Activated CD4-positive, alpha-beta T cell treated with anti-CD3 and anti-CD28 coated beads, Interleukin-2, amount 50 U/mL, for 1 hour (primary cell): ENCODE measurements at places on chromosomes 16 and 17.

DNA sequence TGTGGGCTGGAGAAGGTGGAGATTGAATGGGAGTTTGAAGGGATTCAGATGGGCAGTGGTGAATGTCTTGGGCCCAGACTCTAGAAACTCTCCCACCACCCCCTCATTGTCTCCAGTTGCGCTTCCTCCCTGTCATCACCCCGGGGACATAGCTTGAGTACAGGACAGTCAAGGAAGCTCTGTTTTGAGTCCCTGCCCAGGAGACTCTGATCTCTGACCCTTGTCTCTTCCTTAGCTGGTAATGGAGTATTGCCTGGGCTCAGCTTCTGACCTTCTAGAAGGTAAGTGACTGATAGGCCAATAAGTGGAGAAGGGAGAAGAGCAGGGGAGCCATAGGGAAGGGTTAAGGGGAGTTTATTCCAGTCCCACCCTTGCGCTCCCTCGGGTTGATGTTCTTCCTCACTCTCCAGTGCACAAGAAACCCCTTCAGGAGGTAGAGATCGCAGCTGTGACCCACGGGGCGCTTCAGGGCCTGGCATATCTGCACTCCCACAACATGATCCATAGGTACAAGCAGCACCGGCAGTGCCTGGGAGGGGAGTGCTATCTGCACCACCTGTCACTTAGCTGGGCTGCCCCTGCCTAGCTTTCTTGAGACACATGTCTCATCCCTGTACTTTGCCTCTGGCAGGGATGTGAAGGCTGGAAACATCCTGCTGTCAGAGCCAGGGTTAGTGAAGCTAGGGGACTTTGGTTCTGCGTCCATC lies 5.0 kb downstream of the TAOK2 start:
- no peak for DNase-seq

GRCh38 chr17:77437017-77437416 lies 296.2 kb downstream of the SEC14L1 start:
- no peak for DNase-seq

- DNase-seq: no peak
Measured at GRCh38 chr16:75217389-75217851, 1.4 kb upstream of the CTRB1 start.

DNA sequence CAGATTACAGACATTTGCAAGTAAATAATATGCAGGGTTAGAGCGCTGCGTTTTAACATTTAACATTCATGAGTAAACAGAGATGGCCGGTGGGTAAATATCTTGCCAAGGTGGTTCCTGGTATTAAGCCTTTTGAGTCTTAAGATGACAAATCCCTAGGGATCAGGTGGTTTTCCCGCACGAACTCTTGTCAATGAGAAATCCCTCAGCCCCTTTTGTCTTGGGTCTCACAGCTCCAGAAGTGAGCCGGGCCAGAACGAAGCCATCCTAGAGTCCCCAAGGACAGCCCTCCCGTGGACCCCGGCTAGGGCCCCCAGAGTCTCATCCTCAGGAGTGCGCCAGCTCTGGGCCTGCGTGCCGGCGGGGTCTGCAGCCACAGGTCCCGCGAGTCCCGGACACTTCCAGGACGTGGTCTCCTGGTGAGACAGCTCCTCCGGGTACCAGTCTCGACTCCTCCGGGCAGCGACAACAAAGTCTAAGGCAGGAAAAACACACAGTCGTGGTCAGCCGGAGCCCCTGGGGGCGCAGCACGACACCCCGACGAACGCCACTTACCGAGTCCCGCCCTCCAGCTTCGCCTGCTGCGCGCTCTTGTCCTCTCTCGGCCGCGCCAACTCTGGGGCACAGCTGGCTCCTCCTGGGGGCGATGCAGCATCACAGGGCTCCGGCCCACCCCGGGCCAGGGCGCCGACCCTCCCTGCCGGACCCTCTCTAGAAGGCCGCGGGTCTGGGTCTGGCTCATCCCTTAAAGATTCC lies 13.3 kb downstream of the MIS12 start:
- no peak for DNase-seq

GRCh38 chr17:42563143-42563509 lies 1.2 kb downstream of the COASY start:
- no peak for DNase-seq

DNA sequence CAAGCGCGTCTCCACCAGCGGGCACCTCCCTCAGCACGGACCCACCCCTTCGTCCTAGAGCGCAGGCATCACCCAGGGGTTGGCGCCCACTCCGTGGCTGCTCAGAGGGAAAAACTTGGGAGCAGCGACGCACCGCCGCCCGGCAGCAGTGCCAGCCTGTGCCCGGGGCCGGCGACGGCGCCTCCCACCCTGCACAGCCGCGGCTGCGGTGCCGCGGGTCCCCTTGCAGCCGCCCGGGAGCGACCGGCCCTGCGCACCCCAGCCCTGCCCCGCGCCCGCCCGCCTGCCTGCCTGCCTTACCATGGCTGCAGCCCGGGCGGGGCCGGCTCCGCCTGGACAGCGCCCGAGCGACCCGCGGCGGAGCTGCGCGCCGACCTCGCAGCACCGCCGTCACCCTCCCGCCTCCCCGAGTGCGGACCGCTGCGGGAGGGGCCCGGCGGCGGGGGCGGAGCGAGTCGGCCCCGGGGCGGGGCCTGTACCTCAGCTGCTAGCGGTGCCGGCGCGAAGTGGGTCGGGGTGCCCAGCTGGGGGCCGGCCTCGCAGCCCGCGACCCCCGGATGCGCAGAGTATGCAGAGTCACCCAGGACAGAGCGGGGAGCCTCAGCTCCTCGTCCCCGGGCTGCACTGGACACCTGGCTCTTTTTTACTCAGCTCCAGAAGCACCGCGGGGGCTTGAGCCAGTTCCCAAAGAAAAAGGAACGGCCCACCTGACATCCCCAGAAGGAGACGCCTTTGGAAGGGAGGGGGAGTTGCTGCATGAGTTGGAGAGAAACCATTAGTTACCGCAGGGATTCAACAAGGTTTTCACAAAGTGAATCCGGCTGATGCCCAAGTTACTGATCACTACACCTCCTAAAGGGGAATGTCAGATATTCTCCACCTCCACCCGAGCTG lies 17.5 kb upstream of the MTMR4 start:
- peak; percentile 56 for DNase-seq

DNA sequence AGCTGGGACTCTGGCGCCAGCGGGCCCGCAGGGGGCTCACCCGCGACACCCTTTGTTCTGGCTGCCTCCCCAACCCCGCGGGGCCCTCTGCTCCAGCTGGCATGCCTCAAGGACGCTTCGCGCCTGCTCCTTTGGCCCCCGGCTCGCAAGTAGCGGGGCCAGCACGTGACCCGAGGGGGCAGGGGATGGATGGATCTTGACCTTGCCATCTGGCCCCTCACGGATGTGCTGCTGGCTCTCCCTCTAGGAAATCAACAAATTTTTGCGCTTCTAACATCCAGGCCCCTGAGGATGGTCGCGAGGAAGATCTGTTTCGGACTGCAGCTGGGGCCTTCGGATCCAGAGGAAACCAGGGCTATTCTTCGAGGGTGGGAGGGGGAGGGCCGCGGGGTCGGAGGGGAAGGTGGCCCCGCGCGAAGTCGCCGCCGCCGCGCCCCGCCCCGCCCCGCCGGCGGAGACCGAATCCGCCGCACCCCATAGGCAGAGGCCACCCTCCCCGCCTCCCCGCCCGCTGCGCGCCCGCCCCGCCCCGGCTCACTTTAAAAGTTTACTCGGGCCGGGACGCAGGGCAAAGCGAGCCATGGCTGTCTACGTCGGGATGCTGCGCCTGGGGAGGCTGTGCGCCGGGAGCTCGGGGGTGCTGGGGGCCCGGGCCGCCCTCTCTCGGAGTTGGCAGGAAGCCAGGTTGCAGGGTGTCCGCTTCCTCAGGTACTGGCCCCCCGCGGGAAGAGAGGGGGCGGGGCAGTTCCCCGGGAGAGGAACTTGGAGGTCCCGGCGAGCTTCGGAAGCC lies at the start of gene ACSF2:
ACSF2 (plus strand) TSS at position 537 of the 790 bp plus-strand sequence; CDS start at position 581, 44 bp downstream.
- DNase-seq: peak; percentile 63

DNA sequence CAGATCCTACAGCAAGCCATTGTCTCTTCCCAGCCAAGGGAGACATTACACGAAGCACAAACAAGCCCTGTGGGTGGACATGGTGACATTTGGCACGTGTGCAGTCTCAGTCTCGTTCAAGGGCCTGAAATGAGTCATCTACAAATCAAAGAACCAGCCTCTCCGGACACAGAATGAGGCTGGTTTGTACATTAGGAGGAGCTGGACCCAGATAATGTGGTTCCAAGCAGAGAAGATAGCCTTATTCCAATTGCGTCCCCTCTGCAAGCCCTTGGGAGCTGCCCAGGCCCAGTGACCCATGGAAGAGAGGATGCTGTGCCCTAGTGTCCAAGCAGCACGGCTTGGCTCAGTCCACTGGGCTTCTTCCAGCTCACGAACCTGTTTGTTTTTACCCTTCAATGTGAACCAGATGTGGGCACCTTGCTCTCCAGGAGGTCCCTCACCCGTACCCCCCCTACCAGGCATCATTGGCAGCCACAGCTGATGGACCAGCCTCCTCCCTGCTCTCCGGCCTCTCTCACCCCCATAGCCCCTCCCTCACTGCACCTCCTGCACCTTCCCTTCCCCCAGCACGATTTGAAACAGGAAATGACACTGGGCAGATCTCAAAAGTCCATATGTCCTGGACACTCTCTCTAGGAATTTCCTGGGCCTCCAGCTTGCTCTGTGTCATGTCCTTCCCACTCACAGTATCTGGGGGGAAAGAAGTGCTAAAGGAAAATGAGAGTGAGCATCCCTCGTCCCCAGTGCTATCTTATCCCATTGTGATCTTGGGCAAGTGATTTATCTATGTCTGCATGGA lies 26.2 kb downstream of the KPNA2 start:
- DNase-seq: no peak

GRCh38 chr17:39765766-39766165 lies 28.0 kb downstream of the GRB7 start:
- DNase-seq: no peak

DNA sequence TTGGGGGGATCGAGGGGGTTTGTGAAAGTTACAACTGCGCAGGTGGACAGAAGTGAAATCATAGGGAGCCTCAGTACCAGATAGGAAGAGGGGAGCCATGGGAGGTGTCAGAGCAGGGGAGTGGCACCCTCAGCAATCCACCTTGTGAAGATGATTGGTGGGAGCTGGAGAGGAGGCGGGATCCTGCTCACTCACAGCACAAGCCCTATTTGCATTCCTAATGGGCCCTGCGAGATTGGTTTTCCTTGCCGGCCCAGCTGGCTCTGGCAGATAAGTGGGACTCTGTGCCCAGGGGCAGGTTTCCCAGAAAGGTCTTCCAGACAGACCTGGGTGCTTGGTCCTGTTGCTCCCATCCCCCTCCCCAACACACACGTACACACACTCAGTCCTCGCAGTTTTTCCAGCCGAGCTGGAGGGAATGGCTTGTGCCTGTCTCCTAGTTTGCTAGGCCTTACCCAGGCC lies 9.4 kb downstream of the WNT3 start:
- no peak for DNase-seq

DNA sequence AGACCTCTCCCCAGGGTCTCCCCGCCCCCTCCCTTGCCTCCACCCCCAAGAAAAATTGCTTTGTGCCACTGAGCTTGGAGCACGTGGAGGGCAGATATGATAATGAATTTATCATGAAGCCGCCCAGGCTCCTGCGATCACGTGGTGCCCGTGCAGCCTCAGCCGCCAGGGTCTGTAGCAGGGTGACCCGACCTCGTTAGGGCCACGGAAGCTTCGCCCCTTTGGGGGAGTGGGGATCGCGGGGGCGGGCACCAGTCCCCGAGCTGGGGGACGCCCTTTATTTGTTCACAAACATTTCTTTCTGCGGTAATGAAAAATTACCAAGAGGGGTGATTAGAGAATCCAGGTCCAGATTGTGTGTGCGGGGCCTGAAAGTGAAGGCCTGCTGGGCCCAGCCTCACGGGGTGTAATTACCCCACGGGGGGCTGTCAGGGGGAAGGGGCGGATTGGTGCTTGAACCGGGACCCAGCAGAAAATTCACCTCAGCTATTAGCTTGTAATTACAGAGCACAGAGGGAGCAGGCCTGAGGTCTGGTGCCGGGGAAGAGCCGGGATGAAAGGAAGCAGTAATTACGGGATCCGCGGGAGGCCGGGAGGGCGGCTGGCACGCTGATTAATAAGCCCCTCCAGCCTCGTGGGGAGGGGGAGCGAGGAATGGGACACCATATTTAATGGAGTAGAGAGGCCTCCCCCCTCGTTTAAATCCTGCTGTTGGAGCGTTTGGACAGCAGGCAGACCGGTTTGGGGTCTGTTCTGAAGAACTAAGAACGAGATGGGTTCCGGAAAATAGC lies 13.3 kb downstream of the GSE1 start:
- DNase-seq: no peak

- peak; percentile 95 for DNase-seq
Measured at GRCh38 chr17:29613352-29613837, 9.3 kb downstream of the CORO6 start.

GRCh38 chr16:4850211-4850610 lies 2.9 kb downstream of the UBN1 start:
- no peak for DNase-seq

GRCh38 chr17:59311051-59311468 lies 20.4 kb upstream of the YPEL2 start:
- DNase-seq: no peak

GRCh38 chr16:4293181-4293716 lies 20.4 kb upstream of the TFAP4 start:
- DNase-seq: no peak

GRCh38 chr17:18037486-18037885 lies 1.5 kb downstream of the ATPAF2 start:
- no peak for DNase-seq

DNA sequence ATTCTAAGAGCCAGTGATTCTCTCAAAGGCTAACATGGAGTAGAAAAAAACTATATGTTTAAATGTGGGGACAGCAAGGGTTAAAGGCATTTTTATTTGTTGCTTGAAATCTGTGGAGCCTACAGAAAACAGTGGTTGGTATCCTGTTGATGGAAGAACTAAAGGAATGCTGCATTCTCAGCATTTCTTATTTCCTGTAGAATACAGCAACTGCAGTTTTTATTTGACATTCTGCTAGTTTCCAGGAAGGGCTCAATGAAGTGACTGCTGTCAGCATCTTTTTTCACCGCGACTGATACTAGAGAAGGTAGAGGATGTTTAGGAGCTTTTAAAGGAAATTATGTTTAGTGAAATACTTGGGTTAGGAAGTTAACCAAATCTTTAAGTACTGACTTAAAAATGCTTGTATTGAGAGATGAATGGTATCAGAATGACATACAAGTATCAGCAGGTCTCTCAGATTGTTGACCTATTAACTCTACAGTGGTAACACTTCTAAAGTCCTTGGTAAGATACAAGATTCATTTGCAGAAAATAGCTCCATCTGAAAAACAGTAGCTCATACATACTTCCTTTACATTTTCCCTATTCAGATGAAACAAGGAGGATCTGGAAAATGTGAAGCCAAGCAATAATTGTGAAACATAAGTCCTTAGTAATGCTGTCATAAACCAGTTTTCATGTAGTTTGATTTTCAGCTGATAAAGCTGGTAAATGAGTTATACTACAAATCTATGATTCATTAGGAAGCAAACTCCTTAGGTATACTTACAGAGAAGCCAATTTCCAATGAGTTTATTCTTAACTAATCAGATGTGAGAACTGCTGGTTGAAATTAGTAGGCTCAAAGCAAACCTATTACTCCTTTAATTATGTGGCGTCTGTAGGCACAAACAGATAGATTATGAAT lies 15.2 kb downstream of the CLTC start:
- no peak for DNase-seq

GRCh38 chr17:33888455-33888854 lies 366.6 kb upstream of the CCL2 start:
- DNase-seq: no peak
